Iris pigment epithelial cell (primary cell): ENCODE measurements at places on chromosomes 7 and 10.
A peak's percentile ranks its signal among the peaks of the same experiment; 100 is the strongest.

DNA sequence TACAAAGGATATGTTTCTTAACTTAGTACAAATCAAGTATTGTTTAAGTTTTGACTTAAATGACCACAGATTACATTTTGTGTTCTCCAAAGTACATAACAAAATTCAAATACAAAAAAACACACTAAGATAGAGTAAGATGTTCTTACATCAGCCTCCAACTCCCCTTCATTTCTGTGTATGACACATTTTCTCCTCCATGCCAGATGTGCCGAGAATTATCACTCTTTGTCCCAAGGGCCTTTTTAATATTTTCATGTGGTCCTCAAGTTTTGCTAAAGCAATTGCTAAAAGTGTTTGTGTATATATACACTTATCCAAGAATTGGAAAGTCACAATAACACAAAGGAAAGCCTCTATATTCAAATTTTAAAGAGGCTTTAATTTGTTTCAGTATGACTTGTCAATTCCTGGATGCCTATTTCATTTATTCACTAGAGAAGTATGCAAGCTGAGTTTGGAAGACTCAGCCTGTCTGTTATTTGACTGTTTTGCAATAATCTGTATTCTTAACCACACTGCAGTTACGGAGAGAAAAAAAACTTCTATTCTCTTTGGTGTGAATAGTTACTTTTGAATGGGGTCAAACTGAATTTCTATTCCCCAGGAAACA is 586.4 kb upstream of the SEMA3D start:
- DNase-seq, result peak; percentile 85

DNA sequence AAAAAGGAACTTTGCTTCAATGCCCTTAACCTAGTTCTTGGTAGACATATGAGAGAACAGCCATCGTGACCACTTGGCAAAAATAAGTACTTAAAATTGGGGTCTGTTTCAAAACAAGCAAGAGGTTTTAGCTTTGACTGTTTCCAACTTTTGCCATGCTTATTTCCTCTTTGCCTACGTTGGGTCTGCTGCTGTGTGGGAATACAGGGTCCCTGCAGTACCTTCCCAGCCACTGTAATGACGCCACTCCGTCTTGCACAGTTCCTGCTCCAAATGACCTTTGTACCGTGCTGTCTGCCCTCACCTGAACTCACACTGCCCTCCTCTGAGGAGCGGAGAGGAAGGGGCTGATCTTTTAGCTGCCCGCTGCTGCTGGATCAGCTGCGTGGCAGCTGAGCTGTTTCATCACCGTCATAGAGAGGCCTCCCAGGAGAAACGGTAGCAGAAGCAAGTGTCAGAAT is 133.1 kb downstream of the MAPK8 start:
- peak; percentile 50 for DNase-seq

DNA sequence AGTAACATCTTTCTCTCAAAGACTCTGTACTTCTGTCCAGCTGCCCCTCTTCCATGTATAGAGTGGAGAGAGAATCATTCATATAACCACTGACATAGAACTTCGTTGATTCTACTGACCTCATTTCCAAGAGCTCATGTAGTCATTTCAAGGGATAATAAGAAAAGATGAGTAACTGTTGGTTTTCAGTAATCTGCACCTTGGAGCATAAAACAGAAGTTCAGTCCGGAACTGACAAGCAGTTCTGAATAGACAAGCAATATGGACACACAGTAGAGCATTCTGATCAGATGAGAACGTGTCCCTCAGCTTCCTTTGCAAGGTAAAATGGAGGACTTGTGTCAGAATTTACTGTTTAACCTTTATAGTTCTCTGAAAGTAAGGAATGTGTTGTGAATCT is 847.1 kb downstream of the REEP3 start:
- no peak for DNase-seq

DNA sequence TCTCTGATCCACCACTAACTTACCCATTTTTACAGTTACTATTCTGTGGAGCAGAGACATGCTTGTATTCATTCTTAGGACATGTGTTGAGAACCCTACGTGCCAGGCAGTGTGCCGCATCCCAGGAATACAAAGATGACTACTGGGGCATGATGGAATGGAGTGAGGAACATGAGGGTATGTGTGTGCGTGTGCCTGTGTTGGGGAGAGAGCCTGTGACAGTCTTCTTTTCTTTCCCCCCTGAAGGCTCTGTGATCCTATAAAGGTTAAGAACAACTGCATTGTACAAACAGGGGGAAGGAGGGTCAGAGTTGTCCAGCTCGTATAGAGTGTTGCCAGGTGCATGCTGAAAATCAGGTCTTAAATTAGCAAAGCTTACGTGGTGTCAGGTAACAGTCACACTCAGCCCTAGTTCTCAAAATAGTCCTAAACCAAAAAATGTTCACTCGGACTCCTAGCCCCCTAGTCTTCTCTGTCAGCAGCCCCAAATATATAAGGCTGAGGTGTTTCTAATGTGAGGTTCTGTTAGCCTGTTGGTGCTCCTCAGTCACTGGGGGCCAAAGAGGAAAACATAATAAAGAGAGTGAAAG is 161.9 kb downstream of the CELF2 start:
- DNase-seq, result no peak

DNA sequence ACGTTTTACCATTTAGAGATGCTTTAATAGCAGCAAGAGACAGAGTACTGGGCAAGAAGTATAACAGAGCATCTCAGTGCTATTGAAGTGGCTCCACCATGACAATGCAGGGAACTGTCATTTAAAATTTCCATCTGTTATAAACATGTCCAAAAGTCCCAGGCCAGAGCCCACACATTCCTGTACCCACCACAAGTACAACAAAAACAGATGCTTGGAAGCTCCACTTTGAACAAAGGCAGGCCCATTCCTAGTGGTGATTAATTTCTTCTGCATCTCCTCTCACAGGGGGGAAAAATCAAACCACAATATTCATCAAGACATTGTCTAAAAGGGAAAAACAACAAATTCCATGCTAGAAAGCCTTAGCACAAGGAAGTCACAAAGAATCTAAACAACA is 627.9 kb downstream of the PARD3 start:
- DNase-seq, result peak; percentile 28

DNA sequence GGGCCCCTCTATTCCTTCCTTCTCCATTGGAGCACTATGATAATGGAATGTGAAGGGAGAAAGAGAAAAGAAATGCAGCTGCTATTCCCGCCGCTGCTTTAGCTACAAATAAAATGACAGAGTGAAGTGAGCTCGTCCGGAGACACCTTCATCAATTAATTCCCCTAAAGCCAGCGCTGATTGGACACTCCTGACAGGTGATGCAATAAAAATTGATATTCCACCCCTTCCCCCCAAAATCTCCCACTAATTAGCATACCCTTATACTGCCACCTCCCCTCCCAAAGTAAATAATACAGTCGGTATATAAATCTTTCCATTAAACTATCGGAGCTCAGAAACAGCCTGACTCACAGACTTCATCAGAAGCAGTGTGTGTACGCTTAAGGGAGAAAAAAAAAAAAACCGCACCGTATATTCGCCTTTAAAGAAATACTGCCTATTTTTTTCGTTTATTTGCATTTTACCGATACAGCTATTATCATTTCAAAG is 7.3 kb downstream of the SKIDA1 start:
- no peak for DNase-seq

DNA sequence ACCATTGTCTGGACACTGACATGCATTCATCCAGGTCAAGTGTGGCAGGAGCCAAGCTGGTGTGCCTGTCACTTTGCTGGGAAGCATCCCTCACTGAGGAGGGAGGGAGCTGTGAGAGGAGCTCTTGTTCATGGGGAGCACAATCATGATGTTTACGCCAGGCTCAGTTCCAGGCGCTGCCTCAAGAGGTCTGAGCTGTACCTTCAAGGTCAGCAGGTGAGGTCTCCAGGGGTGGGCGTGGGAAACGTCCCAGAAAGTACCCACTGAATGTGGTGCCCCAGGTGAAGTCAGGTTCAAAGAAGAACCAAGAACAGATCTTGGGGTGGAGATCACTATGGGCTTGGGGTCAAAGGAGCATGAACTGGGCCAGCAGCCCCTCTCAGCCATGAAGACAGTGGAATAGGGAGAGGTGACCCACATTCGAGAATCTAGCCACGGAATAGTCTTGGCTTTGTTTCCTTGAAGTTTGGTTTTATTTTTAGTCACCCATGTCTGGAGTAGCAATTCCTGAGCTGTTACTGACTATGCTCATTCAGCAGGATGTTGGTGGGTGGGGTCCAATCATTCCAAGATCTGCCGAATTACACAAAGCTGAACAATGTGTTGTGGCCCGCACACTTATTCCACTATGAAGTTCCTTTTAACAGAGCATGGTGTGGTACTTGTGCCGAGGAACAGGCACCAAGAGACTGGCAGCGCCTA is 29.3 kb downstream of the NPS start:
- no peak for DNase-seq

GRCh38 chr7:74187915-74188675 is 13.9 kb downstream of the EIF4H start:
- DNase-seq, result no peak

DNA sequence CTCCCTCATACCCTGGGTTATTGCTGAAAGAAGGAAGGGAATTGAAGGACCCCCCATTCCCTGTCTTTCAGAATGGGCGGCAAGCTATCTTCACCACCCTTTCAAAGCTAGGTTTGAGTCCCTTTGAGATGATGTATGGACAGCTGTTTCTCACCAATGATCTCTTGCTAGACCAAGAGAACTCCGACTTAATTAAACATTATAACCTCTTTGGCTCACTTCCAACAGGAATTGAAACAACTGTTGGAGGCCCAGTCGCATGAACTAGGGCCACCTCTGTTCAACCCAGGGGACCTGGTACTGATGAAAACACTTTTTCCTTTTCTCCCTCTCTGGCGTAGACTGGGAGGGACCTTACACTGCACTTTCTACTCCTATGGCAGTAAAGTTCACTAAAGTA is 110.6 kb downstream of the ITGB8 start:
- no peak for DNase-seq

DNA sequence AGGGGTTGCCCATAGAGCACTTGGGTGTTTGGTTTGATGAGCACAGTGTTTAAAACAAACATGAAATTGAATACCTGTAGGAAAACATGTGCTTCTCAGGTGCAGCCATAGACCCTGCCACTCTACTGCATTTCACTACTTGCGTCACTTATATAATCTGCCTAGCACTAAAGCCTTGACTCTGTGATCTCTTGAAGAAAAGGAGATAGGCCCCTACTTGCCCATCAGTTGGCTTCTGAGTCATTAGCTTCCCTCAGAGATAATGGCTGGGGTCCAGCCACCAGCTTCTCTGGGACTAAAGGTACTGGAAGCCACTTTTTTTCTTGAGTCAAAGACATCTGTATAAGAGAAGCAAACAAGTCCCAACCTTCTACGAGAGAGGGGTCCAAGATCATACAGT is 45.9 kb upstream of the BTRC start:
- DNase-seq, result no peak

- no peak for DNase-seq
Observed at GRCh38 chr7:24920451-24921361, 59.3 kb downstream of the OSBPL3 start.

DNA sequence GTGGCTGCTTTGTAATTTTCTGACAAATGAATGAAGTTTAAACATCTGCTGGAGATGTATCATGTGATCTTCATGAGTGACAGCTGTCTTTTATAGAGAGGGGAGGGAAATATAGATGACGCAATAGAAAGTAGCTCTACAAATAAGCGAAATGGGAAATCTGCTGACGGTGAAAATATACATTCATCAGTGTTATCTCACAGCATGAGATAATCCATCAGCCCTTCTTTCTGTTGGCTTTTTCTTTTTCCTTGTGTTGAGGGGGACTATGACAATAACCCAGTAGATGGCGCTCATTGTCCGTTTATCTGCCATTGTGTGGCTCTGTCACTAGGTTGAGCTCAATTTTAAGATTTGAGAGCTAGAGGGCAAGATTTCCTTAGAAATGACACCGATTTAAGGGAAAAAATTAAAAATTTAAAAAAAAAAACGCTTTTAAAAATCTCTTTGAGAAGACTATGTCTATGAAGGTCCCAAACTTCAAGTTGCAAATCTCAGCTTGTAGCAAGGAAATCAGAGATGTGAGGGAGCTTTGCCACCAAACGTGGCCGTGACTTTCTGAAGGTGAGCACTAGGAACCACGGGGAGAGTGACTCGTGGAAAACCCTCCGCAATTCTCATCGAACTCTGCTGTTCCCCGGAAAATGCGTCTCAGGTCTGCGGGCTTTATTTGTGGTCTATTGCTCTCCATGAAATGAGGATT is 114.6 kb upstream of the SFMBT2 start:
- peak; percentile 69 for DNase-seq

- DNase-seq, result no peak
Observed at GRCh38 chr10:112213098-112213823, 29.7 kb upstream of the GPAM start.

GRCh38 chr7:102096706-102097427 is 189.8 kb upstream of the SH2B2 start:
- no peak for DNase-seq

DNA sequence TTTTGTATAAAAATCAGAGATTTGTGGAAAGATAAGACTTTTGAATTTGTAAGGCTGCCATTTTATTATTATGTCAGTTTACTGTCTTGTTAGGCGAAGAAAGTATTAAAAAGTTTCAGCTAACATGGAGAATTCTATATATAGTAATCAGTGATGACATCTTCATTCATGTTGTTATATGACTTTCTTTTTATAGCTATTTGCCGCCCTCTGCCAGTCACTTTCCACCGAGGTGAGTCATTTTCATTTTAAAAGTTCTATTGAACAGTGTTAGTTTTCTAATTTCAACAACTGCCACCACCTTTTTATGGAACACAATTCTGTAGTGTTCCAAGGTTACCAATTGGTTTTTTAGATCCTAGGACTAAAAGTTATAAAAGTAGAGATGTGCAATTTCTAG is 11.8 kb downstream of the CUTC start:
- no peak for DNase-seq

- no peak for DNase-seq
Observed at GRCh38 chr10:116476461-116476860, 48.8 kb downstream of the PNLIPRP3 start.

DNA sequence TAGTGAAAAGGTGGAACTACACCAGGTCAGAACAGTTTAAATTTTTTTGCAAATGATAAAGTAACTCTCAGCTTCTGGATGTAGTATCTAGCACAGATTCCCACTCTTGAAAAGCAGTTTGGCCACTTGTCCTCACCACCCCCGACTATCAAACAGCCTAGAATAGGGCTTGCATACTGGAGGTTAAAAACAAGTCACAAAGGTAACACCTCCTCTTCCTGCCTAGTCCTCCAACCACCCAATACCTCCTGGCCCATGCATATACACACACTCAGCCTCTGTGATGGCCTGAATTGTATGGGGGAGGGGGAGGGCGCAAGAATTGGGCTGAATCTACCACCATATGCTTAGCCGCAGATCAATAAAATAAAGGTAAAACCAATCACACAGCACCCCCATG is 5.7 kb downstream of the SKAP2 start:
- no peak for DNase-seq

- DNase-seq, result no peak
Observed at GRCh38 chr7:134910968-134911367, 75.3 kb upstream of the AGBL3 start.
